ENCODE measurements at places on chromosomes 13 and 19.

- no peak for DNase-seq
Measured at GRCh38 chr19:56725829-56726424, 54.4 kb upstream of the ZNF835 start.

DNA sequence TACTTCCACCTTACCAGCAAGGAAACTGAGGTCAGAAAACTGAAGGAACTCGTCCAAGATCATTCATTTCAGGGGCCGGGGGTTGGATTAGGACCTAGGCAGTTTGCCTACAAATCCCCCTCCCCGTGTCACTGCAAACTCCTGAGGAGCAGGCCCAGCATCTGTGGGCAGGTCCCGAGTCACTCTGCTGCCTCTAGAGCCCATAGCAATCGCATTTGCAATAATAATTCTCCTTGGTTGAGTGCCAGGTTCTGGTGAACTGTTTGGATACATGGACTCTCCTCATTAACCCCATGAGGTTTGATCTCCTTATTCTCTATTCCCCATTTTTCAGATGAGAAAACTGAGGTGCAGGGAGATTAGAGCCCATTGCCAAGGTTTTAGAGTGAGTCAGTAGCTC, 903 bp downstream of the PIN1 start:
- DNase-seq = peak; percentile 58

DNA sequence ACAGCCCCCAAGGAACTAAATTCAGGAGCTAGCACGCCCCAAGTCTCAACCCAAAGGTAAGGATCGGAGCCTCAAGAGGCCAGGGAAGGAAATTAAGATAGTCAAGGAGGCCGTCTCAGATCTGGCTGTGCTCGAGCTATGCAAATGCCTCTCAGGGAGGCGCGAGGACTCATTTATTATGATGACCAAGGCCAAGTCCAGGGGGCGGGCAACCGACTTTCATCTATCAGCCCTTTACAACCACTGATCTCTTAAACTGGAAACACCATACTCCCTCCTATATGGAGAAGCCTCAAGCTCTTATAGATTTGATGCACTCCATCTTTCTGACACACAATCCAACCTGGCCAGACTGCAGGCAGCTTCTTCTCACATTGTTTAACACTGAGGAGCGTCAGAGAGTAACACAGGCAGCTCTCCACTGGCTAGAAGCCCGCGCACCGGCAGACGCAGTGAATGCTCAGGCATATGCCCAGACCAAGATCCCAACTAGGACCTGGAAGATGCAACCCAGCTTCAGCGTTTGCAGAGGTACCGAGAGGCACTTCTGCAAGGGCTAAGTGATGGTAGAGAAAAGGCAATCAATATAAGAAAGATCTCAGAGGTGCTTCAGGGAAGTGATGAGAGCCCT, 9.6 kb upstream of the SLC15A1 start:
- DNase-seq = no peak

GRCh38 chr19:15866636-15867035, 31.2 kb downstream of the CYP4F2 start:
- DNase-seq = no peak

- DNase-seq = no peak
Measured at GRCh38 chr19:14073925-14074838, 1.6 kb downstream of the MISP3 start.

- no peak for DNase-seq
Measured at GRCh38 chr19:40159744-40160143, 31.5 kb upstream of the MAP3K10 start.

GRCh38 chr19:50458396-50459066, 17.8 kb upstream of the EMC10 start:
- DNase-seq = no peak

- peak; percentile 57 for DNase-seq
Measured at GRCh38 chr19:45403781-45404556, 900 bp downstream of the PPP1R13L start.

GRCh38 chr19:355134-355533, 10.5 kb upstream of the MIER2 start:
- no peak for DNase-seq

DNA sequence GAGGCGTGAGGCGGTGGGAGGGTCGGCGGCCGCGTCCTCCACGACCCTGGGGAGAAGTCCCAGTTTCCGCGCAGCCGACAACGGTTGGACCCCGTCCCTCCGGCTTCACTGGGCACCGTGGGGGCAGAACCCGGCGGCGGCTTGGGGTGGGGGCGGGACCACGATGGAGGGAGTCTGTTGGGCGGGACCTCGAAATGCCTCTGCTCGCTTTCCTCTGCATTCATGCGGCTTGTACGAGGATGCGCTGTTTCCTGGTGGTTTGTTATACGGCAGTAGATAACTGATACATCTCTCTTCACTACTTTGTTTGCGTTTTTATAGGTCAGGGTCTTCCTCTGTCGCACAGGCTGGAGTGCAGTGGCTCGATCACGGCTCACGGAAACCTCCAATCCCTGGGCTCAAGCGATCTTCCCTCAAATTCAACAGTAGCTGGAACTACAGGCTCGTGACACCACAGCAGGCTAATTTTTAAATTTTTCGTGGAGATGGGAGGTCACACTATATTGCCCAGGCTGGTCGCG, 24.6 kb upstream of the ZNF846 start:
- peak; percentile 55 for DNase-seq

DNA sequence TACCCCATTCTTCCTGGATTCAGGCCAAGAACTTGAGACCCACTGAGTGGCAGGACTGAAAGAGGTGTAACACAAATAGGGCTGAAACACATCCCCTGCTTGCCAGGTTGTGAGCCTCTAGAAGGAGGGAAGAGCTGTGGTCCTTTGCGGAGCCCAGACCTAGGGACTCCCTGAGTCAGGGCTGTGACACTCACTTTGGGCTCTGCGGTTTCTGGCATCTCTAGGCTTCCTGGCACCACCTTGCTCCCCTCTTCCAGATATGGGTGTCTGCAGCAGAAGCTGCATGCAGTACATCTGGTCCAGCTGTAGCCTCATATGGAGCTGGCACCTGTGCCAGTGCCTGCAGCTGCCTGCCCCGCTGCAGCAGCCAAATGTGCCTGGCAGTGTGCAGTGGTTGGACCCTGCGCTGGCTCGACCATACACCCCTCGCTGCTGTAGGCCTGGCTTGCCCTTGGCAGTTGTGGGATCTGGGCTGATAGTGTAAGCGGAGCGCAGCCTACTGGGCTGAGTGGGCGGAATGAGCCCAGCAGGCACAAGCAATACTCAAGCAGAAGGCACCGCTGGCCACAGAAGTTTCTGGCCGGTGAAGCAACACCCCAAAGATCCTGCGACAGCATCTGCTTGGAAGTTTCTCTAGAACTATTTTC, 290.4 kb downstream of the SLITRK6 start:
- no peak for DNase-seq

DNA sequence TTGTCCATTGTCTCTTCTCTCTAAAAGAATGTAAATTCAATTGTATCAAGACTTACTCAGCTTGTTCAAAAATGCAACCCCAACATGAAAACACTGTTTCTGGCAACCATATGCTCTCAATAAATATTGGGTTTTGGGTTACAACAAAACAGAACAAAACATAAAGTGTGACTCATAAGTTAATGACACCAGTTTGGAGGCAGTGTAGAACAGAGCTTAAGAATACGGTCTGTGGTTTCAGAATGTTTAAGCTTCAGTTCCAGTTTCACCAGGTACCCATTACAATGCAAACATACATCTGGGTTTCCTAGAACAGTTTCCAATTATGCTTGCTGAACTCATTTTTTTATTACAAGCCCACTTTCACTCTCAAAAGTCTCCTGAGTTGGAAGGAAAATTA, 285.8 kb upstream of the PCDH9 start:
- DNase-seq = peak; percentile 72

Data from fibroblast of skin of right biceps (primary cell).